ENCODE measurements at places on chromosomes 2 and 18. TPM values are rescaled to one million over a fixed set of nuclear protein-coding genes. Genes with fewer than 3 reads are reported as not detected.
A peak's percentile ranks its signal among the peaks of the same experiment; 100 is the strongest.

GRCh38 chr18:11902522-11903292, 5.4 kb downstream of the MPPE1 start:
- DNase-seq = no peak

DNA sequence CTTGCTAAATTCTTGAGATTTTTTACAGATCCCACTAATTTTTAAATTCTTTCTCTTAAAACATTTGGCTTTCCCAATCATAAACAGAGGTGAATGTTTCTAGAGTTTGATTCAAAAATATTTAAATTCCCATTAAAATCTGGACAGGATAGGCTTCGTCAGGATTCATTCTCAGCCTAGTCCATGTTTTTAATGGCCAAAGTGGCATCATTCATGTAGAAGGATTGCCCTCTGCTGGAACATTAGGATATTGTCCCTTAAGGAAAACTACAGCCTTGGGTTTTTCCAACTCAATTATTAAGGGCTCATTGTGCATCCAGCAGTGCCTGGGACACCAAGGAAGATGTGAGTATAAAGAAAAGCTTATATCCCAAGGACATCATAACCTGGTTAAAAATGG, 71.7 kb downstream of the TPGS2 start:
- no peak for DNase-seq

- DNase-seq = no peak
These were observed 125.0 kb downstream of the NFATC1 start for GRCh38 chr18:79520478-79521390.

GRCh38 chr2:212318636-212319035, 220.0 kb downstream of the ERBB4 start:
- no peak for DNase-seq

DNA sequence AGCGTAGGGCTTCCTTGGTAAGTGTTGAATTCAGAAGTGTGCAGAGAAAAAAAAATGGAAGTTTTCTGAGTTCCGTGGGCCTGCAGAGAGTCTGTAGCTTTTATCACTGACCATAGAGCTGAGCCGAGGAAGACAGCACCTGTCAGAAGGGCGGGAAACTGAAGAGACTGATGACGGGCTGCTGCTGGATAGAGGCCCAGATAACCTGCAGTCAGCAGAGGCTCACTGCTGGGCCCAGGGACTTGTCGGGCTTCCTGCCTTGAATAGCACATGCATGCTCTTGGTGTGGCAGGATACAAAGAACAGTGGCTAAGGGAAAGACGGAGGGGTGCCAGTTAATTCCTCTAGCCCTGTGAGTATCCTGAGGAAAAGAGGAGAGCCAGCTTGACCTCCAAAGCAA, 166.4 kb downstream of the MGAT5 start:
- DNase-seq = no peak

DNA sequence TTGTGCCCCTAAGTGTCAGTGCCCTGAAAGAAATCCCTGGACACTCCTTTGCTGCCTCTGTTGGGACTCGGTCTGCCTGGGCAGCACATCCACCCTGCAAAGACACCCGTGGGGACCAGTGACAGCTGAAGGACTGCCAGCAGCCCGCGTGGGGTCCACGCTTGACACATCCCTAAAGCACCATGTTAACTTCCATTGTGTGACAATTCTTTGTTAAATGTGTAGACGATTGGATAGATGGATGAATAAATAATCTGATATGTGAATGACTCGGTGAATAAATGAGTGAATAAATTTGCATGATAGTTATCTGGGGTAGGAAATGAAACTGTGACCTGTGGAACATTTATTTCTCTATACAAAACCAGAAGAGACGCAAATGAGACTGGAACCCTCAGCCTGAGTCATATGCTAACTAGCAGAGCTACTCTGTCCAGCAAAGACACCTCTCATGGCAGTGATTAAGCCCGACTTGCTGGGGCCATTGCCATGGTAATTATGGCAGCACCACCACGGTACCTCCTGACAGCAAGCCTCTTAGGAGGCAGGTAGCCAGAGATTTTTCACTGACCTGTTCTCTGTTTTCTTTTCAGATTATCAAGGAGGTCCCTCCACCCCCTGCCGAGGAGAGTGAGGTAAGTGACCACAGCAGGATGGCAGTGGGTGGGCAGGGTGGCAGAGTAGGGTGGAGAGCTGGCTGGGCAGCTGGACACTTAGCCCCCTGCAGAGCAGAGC, 156.8 kb downstream of the ANTXR1 start:
- peak; percentile 4 for DNase-seq

GRCh38 chr2:55779459-55780421, 86.1 kb upstream of the PNPT1 start:
- no peak for DNase-seq

GRCh38 chr2:230205721-230206120, 14.1 kb downstream of the SP110 start:
- no peak for DNase-seq

DNA sequence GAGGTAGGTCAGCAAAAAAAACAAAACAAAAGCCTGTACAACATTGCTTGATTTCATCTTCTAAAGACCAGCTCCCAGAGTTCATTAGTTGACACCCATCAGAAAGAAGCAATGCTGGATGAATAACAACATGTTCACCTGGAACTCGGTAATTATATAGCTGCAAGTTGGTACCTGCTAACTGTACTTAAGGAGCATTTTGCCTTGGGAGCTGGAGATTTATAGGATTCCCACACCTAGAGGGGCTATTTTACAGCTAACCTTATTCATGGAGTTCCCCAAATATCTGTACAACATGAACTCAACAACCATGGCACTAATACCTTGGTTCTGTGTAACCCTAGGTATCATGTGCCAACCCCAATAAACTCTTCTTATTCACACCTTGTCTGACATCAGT, 281.1 kb upstream of the NCKAP5 start:
- no peak for DNase-seq

DNA sequence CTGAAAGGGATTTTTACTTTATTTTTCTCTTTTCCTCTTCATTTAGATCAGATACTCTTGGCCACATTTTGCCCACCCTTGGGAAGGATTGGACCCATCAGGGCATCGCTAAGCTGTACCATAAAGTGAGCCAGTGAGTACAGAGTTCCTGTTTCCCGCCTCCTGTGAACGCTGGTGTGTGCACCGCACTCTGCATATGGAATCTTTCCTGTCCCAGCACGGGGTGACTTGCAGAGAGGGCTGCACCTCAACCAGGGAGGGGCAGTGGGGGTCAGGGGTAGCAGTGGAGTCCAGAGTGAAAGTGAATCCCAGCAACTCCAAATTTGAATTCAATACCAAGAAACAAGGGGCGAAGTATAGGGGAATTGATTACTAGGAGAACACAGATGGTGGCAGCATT, 58.6 kb downstream of the LPIN1 start:
- DNase-seq = no peak

- peak; percentile 44 for DNase-seq
These were observed 448 bp downstream of the YPEL5 start for GRCh38 chr2:30147196-30147714.

DNA sequence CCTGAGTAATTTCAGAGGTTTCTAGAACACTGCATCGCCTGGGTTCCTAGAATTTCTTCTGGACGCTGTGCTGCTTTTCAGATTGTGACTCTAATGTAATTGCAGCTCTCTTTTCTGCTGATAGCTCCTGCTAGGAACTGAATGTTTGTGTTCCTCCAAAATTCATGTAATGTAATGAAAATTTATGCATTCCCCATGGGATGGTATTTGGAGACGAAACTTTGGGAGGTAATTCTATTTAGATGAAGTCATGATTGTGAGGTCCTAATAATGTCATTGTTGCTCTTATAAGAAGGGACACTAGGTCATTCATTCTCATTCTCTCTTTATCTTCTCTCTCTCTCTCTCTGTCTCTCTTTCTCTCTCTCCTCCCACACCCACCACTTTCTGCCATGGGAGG, 223.9 kb upstream of the DOK6 start:
- DNase-seq = no peak

DNA sequence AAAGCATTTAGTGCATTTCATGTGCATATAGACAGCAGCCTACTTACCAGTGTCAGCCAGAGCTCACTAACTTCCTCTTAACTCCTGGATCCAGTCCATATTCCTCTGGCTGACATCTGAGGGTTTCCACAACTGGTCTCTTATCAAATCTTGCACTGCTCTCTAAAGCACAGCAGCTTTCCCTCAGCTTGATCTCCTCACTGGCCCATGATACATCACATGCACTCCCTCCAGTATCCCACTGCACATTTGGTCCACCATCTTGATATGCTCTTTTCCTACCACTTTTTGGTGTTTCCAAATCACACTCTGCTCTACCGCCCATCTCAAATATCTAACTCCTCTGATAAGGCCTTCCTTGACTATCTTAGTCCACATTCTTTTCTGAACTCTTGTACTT, 105.0 kb upstream of the ZFP36L2 start:
- DNase-seq = no peak

GRCh38 chr2:113831161-113831560, 58.7 kb upstream of the ACTR3 start:
- no peak for DNase-seq

GRCh38 chr2:195486987-195487644, 169.9 kb upstream of the SLC39A10 start:
- DNase-seq = peak; percentile 13

DNA sequence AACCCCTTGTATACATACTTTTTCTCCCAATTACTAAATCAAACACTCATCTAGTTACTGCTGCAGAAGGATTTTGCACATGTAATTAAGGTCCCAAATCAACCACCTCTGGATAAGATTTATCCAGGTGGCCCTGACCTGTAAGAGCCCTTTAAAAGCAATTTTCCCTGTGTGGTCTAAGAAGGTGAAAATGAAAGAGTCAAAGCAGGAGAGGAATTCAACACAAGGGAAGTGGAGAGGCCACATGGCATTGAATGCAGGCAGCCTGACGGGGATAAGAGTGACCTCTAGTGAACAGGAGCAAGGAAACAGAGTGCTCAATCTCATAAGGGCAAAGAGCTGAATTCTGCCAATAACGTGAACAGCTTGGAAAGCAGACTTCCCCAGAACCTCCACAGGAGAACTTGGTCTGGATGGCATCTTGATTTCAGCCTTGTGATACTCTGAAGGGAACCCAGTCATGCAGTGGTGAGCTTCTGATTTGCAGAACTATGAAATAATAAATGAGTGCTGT, 27.2 kb downstream of the PPP3R1 start:
- DNase-seq = peak; percentile 9

DNA sequence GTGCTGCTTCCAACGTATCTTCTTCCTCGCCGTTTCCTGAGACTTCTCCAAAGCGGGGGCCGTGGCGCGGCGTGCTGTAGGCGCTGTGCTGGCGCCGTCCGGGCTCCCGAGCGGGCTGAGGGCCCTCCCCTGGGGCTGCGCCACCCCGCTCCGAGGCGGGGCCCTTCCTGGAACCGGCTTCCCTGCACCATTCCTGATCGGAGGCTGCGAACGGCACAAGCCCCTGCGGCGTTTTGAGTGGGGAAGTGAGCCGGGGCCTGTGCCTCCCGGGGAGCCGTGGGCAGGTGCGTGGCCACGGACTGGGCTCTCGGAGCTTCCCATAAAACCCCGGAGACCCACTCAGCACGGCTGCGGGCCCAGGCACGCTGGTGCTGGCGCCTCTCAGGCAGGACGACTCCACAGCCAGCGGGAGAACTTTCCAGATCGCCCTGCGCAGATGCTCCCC, 74.7 kb downstream of the PSMG2 start:
- DNase-seq = no peak

GRCh38 chr2:74739733-74740241, 85.7 kb downstream of the SEMA4F start:
- DNase-seq = no peak

GRCh38 chr2:217886720-217887309, 116.0 kb downstream of the TNS1 start:
- peak; percentile 70 for DNase-seq

GRCh38 chr18:62346333-62347088, 21.4 kb downstream of the TNFRSF11A start:
- DNase-seq = no peak

DNA sequence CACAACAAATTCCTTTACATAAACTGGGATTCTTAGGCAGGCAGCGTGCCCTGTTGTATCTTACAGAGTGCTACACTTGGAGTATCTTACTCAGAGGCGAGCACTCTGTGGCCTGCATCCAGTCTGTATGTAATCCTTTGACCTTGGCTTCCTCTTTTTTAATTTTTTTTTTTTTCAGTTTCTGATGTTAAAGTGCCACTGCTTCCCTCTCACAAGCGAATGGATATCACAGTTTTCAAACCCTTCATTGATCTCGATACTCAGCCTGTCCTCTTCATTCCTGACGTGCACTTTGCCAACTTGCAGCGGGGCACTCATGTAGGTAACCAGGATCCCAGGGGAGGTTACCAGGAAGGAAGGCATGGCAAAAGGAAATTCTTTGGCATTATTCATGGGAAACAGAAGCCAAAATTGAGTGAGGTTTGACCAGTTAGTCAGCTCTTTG, 40.4 kb downstream of the GRHL1 start:
- no peak for DNase-seq

- DNase-seq = no peak
These were observed 587.8 kb downstream of the ARHGAP15 start for GRCh38 chr2:143717053-143717452.

DNA sequence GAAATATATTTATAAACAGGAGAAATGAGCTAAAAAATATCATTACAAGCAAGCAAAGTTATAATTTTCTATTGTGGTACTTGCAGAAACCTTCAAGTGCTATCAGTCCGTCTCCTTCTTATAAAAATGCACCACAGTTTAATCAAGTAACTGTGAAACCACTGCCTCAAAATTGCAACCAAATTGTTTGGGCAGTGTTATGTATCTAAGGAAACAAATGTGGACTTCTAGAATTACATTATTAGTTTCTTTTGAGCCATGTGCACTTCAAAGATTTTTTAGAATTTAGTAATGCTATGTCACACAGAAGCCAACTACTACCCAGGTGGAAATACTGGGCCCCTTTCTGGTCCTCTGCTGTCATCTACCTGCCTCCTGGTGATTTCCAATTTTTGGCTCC, 495.6 kb downstream of the NYAP2 start:
- no peak for DNase-seq

- DNase-seq = no peak
These were observed 79.9 kb downstream of the THADA start for GRCh38 chr2:43515807-43516497.

UGT1A5 gene
- total RNA-seq = not detected

CABYR gene
- total RNA-seq = 2.1 TPM

KIF5C gene
- total RNA-seq = 23.9 TPM

OTOS gene
- total RNA-seq = not detected

IL36A gene
- total RNA-seq = not detected

TDRD15 gene
- not detected for total RNA-seq

ANO7 gene
- total RNA-seq = 0.90 TPM

TACR1 gene
- total RNA-seq = not detected

UGT1A4 gene
- not detected for total RNA-seq

GDF7 gene
- total RNA-seq = not detected

HOXD9 gene
- total RNA-seq = not detected

TNFAIP6 gene
- total RNA-seq = not detected

ITGA4 gene
- 47.5 TPM for total RNA-seq

POTEC gene
- not detected for total RNA-seq

All from activated T-cell treated with anti-CD3 and anti-CD28 coated beads, Interleukin-2, amount 50 U/mL, for 72 hours (primary cell).